Adipose tissue (tissue), 3 donors: ENCODE measurements at places on chromosomes 7 and 10. TPM values are rescaled to one million over a fixed set of nuclear protein-coding genes. Genes with fewer than 3 reads are reported as not detected.

Gene ASB4
- 0.09 TPM for polyA plus RNA-seq

Gene FZD8
- 2.2 TPM for polyA plus RNA-seq

Gene BAG3
- polyA plus RNA-seq, result 12.1 TPM

Gene TEX36
- not detected for polyA plus RNA-seq

Gene FZD1
- 5.5 TPM for polyA plus RNA-seq

Gene DNAJC12
- polyA plus RNA-seq, result 3.0 TPM

Gene HIP1
- polyA plus RNA-seq, result 15.4 TPM

Gene LMOD2
- 0.03 TPM for polyA plus RNA-seq

Gene NME8
- not detected for polyA plus RNA-seq

Gene SPDYE6
- polyA plus RNA-seq, result not detected

Gene HTR7
- not detected for polyA plus RNA-seq

Gene SMKR1
- polyA plus RNA-seq, result 2.0 TPM

Gene PTPRZ1
- polyA plus RNA-seq, result 1.6 TPM

Gene GARIN1A
- polyA plus RNA-seq, result 0.44 TPM

Gene TMEM213
- polyA plus RNA-seq, result 0.15 TPM

Gene ANKMY2
- polyA plus RNA-seq, result 12.9 TPM

Gene SAMD9
- polyA plus RNA-seq, result 2.8 TPM

Gene SLC39A12
- 0.15 TPM for polyA plus RNA-seq

Gene DRGX
- not detected for polyA plus RNA-seq

Gene PTER
- 4.4 TPM for polyA plus RNA-seq

Gene HHEX
- polyA plus RNA-seq, result 17.2 TPM

Gene GRM3
- polyA plus RNA-seq, result not detected

Gene ZFAND2A
- 49.8 TPM for polyA plus RNA-seq

Gene LBX1
- not detected for polyA plus RNA-seq

Gene GLI3
- 6.5 TPM for polyA plus RNA-seq

Gene MYH16
- polyA plus RNA-seq, result not detected

Gene GPR15LG
- not detected for polyA plus RNA-seq

Gene TMEM236
- polyA plus RNA-seq, result 0.79 TPM

Gene CTTNBP2
- 9.2 TPM for polyA plus RNA-seq
